ENCODE measurements at places on chromosomes 1 and 21.

DNA sequence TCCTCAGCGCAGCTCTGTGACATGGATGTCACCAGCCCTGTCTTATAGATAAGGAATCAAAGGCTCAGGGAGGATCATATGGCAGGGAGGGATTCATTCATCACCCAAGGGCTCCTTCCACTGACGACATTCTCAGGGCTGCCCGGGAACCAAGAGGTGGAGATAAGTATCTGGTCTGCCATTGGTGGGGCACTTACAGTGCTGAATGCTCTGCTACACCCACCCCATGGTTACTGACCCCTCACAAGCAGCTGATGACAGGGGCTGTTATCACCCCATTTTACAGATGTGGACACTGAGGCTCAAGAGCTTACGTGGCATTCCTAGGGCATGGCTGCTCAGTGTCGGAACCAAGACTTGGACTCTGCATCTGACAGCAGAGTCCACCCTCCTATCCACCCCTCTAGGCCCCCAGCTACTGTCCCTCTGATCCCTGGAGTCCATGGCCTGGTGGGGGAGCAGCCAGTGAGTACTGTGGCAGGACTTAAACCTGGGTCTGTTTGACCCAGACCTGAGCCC lies 155.1 kb downstream of the PTPRU start:
- DNase-seq: no peak

DNA sequence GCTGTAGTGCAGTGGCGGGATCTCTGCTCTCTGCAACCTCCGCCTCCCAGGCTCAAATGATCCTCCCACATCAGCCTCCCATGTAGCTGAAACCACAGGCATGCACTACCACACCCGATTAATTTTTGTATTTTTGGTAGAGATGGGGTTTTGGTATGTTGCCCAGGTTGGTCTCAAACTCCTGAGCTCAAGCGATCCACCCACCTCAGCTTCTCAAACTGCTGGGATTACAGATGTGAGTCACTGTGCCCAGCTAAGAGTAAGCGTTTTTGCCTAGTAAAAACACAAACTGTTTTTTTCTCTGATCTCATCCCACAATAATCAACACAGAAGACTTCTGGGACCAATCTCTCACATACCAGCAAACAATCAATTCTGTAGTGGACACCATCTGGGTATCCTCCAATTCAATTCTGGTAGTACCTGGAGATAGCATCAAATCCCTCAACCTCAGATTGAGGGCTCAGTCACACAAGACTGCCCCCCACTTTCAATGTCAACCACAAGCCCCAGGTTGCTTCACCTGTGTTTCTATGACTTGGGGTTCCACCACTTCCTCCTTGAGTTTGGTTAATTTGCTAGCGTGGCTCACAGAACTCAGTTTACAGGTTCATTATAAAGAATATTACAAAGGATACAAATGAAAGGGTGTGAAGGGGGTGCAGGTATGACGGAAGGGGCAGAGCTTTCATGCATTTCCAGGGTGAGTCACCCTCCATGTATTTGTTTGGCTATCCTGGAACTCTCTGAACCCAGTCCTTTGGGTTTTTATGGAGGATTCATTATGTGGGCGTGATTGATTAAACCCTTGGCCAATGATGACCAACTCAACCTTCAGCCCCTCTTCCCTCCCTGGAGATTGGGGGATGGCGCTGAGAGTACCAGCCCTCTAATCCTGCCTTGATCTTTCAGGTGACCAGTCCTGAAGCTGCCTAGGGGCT lies 40.0 kb upstream of the RHOU start:
- DNase-seq: no peak

- DNase-seq: no peak
These were observed 74.2 kb upstream of the PGD start for GRCh38 chr1:10324627-10325026.

DNA sequence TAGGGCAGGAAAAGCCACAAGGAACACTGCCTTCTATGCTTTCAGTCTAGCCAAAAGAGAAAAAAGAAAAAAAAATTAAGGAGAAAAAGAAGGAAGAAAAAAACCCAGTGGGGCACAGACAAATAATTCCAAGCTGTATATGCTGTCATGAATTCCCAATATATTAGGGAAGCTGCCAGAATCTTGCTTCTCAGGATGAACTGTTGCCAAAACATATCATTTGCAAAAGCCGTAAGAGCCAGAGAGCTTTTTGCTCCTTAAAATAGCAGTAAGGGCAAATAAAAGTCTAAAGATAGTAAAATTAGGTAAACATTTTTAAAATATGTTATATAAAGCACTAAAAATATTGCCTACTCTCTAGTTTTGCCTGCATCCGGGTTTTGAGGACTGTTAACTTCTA lies 52.1 kb downstream of the PGM1 start:
- DNase-seq: no peak

DNA sequence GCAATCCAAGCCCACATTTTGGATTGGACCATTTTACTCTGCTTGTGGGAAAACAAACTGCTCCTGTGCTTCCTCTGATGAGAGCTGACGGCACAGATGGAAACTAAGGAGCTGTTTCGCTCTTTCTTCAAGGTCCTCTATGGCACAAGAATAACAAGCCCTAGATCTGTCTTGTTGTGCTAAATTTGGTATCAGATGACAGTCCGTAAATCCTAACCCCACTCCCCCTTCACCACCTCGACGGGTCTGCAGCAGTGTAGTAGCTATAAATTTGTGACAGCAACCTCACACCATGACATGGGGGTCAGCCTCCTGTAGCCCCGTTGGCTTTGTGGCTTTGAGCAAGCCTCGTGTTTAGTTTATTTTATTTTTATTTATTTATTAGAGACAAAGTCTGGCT lies 85.9 kb downstream of the ADSS2 start:
- no peak for DNase-seq

DNA sequence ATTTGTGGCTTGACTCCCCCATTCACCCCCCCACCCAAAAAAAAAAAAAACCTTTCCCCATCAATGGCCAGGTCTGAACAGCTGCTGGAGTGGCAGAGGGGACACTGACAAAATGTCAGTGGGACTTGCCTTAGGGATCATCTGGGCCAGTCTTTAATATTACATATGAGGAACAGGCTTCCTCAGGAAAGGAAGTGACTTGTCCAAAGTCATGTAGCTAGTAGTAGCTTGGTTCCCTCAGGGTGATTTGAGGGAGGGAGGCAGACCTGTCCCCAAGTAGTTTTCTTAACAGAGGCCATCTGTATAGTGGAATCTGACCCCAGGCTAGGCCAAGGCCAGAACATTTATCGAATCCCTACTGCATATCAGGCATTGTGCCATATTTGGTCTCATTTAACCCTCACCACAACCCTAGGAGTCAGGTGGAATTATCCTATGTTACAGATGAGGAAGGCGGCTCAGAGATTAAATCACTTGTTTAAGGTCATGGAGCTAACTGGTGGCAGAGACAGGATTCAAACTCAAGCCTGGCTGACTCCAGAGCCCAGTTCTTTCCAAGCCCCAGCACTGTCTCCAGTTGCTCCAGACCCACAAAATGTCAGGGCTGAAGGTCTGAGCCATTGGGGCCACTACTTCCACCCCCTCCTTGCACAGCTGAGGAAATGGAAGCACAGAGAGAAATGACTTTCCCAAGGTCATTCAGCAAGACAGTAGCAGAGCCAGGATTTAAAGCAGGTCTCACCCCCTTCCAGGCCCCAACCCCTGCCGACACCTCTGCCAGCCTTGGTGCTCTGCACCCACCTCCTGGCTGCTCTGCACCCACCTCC lies 10.4 kb downstream of the ZBTB7B start:
- no peak for DNase-seq

DNA sequence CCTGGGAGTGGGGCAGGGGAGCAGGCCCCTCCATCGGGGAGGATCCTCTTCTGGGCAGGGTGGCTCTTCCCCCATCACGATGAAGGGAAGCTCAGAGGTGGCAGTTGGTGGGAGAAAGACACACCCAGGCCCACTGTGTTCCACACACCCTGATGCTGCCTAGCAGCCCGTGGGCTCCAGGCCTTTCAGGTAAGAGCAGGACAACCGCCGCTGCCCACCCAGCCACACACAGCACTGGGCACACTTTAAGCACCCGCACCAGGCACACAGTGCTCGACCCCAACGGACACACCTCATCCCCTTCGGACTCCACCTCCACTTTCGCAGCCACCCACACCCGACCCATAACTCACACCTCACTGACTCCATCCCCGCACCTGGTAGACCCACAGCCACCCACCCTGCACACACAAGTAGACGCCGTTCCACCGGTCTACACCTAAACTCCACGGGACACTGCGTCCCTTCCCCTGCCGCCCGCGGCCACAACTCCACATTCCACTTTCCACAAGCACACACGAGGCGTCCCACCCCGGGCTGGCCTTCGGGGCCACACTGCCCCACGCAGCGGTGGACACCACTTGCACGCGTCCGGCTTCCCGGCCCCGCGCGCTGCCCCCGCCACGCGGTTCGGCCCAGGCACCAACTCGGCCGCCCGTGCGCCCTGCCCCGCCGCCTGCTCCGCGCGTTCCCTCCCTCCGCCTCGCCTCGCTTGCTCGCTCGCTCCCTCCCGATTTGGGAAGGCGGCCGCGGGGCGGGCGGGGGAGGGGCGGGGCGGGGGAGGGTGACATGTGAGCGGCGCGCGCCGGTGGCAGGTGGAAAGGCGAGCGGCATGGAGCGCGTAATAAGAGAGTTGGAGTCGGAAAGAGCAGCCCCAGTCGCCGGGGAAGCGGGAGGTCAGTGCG lies at the start of gene KCNQ4:
Gene KCNQ4, plus strand, starts transcription at position 787 of the 905 bp plus-strand sequence. CDS start 307 bp downstream, outside the sequence.
- no peak for DNase-seq

- DNase-seq: no peak
These were observed 5.4 kb downstream of the RUSC1 start for GRCh38 chr1:155326020-155326526.

- no peak for DNase-seq
These were observed 20.1 kb downstream of the SH2D2A start for GRCh38 chr1:156796340-156797097.

GRCh38 chr1:25675729-25676476 lies 59.3 kb downstream of the MAN1C1 start:
- no peak for DNase-seq

GRCh38 chr1:20174937-20175666 lies 10.8 kb upstream of the UBXN10 start:
- DNase-seq: no peak

GRCh38 chr21:15415541-15416261 lies 314.1 kb upstream of the USP25 start:
- no peak for DNase-seq

DNA sequence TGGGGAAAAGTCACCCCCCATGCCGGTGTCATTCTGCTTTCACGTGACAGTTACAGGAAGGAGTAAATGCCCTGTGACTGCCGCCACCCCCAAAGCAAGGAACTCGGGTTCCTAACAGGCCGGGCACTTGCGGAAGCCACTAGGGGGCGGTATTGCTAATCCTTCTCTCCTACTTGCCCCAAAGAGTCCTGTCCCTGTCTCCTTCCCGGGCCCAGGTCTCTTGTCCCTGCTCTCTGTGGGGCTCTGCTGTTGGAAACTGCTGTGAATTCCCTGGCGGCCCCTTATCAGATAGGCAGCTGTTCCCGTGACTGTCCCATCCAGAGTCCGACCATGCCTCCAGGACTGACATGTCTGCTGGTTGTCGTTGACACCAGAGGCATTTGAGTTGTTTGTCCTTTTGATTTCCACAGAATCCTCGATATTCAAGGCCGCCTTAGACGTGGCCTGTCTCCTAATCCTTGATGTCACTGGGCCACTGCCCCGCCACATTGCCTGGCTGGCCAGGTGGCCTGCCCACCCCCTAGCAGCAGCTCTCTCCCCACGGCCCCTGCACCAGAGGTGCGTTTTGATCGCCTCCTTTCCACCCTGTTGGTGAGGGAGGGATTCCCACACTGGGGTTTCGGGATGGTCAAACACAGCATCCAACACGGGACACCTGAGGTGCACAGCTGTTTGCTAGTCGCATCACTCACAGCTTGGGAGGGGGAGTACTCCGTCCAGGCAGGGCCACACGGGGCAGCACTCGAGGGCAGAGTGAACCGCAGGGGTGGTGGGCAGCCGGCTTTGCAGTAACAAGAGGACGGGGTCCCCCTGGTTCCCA lies 37.3 kb downstream of the CHAF1B start:
- peak; percentile 32 for DNase-seq

DNA sequence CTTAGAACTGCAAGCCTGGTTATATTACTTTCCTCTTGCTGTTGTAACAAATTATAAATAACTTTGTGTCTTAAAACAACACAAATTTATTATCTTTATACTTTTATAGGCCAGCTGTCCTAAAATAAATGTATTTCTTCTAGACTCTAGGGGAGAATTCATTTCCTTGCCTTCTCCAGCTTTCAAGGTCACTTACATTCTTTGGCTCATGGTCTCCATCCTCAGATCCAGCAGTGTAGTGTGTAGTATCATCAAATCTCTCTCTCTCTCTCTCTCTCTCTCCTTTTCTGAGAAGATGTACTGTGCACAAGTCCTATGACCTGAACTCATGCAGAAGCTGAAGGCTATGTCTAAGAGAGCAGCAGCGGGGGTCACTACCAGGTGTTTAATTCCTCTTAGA lies 1510.6 kb downstream of the MRPL39 start:
- no peak for DNase-seq

- DNase-seq: no peak
These were observed 73.1 kb upstream of the EDEM3 start for GRCh38 chr1:184827600-184828368.

Measured in NCI-H1048 (cell line).